AG08395 (cell line): ENCODE measurements at places on chromosomes 4 and X.
A peak's percentile ranks its signal among the peaks of the same experiment; 100 is the strongest.

DNA sequence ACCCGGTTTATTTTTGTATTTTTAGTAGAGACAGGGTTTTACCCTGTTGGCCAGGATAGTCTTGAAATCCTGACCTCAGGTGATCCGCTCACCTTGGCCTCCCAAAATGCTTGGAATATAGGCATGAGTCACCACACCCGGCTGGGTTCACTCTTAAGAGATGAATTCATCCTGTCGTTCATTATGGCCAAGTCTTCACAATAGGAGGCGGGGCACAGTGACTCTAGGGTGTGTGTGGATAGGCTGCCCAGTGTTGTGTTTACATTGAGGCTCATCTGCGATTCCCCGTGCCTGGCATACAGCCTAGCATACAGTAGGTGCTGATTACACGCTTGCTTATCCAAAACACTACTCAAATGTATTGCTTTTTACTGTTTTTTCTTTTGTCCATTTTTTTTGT lies 41.3 kb upstream of the IGFBP7 start:
- no peak for DNase-seq

DNA sequence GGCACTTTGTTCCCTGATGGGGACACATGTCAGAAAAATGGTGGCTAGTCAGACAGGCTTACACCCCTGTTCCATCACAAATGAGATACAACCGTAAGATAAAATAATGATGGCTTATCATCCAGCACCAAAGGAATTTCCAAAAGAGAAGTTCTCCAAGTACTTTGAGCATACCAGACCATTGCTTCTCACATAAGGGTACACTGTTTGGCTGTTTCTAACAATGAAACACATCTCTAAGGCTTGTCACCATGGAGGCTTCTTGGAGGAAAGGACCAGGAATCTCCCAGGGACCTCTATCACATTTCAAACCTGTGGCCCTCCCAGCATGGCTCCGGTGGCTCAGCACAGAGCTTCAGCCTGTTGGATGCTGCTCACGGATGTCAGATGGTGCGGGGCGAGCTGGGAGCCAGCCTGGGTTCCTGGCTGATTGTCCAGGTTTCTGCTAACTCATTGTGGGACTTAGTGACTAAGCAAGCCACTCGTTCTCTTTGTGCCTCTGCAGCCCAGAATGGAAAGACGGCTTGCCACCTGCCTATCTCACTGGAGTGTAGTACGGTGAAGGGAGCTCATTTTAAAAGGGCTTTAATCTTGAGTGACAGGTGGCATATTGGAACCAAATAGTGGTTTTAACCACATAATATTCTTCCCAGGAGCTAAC lies 54.5 kb downstream of the FHDC1 start:
- no peak for DNase-seq

- no peak for DNase-seq
These were observed 9.0 kb downstream of the TNIP2 start for GRCh38 chr4:2746891-2747695.

GRCh38 chr4:89009115-89009514 lies 47.9 kb downstream of the FAM13A start:
- DNase-seq, result no peak

DNA sequence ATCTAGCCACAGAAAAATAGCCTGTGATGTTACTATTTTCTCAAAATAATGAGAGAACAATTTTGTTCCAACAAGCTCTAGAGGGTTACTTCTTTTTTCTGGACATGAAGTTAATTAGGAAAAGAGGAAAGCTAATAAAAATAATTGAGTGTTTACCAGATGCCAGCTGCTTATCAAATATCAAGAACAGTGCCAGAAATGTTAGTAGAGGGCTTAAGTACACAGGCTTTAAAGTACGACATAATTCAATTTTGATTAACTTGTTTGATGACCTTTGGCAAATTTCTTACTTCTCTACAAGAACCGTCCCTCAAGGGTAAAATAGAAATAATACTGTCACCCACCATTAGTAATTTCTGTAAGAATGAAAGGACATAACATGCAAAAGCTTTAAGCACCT lies 977.0 kb downstream of the FSTL5 start:
- no peak for DNase-seq

- DNase-seq, result no peak
These were observed 161.8 kb upstream of the LDB2 start for GRCh38 chr4:17060230-17060629.

DNA sequence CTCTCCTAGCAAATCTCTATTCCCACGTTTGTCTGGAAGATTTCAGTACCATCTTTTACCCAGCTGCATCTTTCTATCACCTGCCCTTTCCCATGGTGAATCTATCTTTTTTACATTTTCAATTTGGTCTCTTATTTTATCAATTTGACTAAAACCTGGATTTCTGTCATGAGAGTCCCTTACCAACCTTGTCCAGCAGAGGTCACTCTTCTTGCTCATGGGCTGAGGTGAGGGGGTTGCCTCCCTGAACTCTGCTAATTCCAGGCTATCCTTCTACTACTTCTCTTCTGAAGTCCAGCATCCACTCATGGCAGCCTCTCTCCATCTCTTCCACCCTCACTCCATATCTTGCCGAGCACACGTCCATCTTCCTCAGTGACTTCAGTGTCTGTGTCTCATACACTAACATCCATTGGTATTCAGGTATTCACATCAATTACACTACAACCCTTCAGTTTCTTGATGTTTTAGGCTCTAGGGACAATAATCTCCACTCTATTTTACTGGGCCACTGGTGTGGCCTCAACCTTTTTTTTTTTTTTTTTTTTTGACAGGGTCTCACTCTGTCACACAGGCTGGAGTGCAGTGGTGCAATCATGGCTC lies 17.8 kb upstream of the ZNF827 start:
- DNase-seq, result peak; percentile 52

DNA sequence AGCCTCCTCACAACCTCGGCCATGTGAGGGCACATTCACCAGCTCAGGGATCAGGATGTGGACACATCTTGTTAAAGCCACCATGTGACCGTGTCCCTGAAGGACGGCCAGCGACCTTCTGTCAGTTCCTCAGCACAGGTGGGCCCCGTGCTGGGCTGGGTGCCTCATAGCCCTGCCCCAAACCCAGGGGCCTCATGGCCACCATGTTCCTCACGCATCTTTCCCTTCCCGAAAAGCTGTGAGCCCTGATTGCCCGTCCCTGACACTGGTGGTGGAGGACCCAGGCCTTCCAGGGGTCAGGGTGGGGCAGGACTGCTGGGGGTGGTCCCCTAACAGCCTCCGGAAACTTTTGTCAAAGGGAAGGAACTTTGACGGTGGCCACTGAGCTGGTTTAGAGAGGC lies 60.1 kb upstream of the ADRA2C start:
- no peak for DNase-seq

DNA sequence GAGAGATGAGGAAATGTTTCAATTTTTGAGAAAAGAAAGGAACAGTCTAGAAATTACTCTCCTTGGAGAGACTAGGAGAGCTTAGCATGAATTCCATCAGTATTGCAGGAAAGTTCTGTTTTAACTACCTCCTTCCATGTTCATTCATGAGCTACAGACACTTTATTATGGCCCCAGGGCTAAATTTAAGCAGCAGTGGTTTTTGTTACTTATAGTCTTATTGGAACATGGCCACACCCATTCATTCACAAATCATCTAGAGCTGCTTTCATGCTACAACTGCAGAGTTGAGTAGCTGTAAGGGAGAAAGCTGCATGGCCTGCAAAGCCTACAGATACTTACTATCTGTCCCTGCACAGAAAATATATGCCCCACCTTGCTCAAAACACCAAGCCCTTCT lies 81.7 kb downstream of the SHISA3 start:
- no peak for DNase-seq

DNA sequence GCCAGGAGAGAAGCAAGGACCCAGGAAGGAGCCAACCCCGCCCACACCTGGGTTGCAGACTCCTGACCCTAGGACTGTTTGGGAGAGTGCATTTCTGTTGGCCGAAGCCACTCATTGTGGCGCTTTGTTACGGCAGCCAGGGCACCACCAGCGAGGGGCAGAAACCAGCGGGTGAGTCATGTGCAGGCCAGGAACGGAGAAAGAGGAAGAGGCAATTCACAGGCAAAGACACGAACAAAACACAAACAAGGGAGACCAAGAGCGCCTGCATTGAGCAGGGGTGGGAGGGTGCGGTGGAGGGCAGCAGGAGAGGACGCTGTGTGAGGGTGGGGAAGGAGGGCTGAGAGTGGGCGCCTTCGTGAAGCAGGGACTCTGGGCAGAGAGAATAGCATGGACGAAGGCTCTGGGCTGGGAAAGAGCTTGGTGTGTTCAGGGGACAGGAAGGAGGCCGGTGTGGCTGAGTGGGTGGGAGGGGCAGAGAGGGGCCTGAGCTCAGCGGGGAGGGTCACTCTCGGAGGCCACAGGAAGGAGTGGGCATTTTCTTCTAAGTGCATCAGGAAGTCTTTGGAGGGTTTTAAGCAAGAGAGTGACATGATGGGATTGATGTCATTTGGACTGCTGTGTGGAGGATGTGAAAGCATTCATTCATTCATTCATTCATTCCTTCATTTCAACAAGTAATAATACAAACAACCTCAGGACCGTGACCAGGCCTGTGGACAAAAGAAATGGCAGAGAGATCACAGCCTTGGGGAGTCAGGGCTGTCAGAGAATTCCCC lies 12.2 kb upstream of the WFS1 start:
- no peak for DNase-seq

DNA sequence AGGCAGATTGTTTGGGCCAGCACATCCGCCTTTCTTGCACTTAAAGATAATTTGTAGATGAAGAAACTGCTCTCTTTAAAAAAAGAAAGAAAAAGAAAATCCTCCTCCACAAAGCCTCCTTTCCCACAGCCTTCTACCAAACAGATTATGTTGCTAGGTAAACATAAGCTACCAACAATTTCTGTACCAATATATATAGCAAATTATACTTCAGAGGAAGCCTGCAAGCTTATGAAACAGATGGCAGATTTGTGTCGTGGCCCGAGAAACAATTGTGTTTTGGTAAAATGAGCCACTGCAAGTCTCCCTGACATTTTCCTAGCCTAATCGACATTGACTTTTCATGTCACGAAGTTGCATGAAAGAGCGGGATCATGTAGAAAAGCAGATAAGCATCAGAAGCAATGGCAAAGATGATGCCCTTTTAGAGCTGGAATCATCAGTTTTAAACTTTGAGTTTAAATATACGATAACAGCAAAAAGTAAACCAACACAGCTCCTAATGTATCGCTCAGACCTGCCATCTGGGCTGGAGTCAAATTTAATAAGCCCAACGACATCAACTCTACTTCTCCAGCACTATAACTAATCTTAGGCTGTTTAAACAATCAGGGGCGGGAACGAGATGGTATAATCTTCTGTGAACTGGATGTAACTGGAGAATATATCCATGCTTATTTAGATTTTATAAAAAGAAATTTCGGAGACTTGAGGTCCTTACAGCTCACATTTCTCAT lies 94.9 kb upstream of the PLAC1 start:
- no peak for DNase-seq

DNA sequence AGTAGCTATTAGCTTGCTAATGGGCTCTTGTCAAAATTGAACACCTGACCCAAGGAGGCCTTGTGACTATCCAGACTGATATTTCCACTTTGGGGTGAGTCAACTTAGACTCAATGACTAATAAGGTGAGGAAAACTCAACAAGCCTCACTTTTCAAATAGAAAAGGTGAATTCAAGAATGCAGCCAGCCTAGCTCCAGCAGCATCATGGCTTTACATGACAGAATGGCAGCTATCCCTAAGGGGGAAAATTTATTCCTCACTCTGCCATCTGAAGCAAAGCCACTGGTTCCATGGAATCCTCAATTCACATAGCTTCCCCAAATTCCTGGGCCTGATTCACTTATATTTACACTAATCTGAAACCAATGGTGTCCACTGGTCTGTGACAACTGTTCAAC lies 29.1 kb upstream of the RAB9B start:
- no peak for DNase-seq

DNA sequence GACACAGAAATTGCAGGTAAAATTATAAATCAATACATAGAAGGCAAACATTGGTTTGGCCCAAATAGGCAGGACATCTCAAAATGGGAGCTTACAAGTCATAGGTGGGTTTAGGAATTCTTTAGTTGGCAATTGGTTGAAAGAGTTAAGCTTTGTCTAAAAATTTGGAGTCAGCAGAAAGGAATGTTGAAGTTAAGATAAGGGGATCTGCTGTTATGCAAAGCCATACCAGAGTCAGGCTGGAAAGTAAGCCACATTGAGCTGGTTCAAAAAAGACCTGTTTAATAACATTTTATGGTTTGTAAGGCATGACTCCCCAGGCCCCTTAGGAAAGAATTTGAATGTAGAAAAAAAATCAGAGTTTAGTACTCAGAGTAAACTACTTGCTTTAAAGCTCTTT lies 92.6 kb downstream of the IL13RA2 start:
- DNase-seq, result peak; percentile 12

DNA sequence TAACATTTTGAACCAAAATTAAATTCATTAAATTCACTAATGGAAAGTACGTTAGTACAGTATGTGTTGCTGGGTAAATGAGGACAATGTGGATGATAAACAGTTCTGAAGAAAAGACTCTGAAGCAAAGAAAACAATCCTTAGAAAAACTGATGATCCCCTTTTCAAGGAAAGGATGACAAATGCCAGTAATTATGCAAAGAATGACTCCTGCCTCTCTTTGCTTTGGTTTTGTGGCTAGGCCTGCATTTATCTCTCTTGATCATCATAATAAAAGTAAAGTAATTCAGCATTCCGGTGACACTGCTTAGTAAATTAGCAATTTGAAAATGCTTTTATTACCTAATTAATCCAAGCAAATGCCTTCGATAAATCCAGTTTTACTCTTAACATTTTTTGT lies 652.2 kb upstream of the DIPK2B start:
- DNase-seq, result peak; percentile 30

- DNase-seq, result no peak
These were observed 242.1 kb upstream of the TRAM1L1 start for GRCh38 chr4:117327491-117327890.

DNA sequence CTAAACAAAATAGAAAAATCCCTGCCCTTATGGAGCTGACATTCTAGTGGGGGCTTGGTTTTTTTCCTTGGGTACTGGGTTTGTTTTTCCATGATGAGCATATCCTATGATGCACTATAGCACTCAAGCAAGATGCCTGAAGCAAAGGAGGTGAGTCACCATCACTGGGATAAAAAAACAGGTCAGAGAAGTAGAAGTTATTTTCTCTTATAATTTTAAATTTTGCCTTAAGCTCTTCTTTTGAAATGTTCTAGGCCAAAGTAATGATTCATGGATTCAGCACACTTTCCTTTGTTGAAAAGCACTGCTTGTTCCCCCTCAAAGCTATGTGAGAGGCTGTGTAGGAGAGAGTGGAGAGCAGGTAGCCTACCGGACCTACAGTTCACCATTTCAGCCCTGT lies 15.2 kb upstream of the CXCL2 start:
- DNase-seq, result peak; percentile 50

DNA sequence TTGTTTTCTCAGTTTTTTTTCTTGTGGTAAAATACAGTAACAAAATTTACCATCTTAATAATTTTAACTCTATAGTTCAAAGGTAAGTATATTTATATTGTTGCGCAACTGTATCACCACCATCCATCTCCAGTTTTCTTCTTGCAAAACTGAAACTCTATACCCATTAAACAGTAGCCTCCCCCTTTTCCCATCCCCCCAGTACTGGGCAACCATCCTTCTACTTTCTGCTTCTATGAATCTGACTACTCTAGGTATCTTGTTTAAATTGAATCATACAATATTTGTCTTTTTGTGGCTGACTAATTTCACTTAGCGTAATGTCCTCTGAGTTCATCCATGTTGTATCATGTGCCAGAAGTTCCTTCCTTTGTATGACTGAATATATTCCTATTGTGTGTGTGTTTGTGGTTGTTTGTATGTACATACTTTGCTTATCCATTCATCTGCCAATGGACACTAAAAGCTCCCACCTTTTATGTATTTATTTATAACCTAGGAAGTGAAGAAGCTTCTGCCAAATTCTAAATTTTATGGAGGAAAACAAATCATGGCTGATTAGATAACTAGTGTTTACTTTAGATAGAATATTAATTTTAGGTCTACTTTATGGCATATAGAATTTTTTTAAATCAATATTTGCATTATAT lies 10.0 kb downstream of the ABHD18 start:
- no peak for DNase-seq
